ENCODE measurements at places on chromosomes 12 and 14.

DNA sequence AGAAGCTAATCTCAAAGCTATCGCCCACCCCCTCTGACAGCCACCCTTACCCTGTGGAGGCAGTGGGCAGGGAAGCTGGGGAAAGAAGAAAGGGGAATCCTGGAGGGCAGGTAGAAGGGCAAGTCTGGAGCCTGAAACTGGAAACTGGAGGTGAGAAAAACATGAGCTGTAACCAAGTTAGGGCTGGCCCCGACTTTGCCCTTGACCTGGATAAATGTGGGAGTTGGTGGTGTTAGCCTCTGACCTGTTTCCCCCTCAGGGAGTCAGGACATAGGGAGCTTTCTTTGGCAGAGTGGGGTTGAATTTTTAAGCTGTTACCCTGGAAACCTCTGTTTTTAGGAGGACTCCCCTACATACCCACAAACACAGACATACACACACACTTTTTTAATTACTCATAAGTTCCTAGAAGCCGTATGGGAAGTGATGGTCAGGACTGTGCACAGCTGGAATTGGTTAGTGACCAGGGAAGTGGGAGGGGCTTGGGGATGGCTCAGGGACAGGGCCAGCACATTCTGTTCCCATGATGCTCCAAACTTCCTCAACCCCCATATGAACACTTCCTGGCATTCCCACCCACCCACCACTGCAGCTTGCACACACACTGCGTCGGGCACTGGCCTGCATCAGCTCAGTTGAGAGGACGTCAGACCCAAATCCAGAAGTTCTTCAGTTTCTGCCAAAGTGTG lies 5.0 kb upstream of the MMP19 start:
- no peak for DNase-seq

DNA sequence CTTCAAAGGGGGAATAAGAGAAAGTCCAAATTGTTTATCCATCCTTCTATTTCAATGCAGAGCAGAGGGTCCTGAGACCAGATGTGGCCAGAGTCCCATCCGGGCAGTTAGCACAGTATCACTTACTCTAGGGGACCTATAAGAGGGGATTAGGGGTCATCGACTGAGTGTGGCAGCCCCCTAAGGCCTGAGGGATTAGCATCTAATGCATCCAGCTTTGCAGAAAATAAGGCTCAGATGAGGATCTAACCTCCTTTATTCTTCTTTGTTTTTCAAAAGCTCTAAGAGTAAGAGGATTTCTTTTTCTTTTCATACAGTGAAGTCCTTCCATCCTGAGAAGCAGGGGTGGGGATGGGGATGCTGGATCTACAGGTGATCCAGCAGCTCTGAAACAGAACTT lies 43.5 kb downstream of the NEUROD4 start:
- DNase-seq = no peak

DNA sequence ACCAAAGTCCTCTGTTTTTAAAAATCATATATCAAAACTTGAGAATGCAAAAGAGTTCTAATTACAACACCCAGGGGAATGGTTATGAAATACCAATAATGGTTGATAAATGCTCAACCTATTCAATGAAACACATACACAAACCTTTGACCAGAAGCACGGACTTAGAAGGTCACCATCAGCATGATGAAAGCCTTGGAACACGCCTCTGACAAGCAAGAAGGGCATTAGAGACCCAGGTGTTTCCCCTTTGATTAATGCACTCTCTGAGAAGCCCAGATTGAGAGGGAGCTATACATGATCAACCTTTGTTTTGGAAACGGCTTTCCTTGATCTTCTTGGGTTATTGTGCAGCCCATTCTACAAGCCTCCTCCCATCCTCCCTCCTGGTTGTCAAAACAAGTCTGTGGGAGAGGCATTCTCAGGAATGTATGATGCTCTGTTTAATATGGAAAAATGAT lies 69.0 kb downstream of the ZFP36L1 start:
- DNase-seq = no peak

DNA sequence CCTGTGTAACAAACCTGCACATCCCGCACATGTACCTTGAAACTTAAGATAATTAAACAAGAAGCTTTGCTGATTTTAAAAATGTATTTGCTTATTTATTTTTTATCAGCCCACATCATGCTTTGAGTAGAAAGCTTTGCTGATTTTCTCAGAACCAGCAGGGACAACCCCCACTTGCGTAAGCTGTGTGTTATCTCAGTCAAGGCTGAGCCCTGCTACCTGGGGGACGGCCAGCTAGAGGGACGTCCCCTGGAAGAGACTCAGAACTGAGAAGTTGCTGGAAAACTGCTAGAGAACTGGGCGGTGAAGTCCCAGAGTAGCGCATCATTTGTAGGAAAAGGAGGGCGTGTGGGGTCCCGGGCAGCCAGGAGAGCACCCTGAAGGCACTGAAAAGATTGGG lies 4.1 kb upstream of the PLEK2 start:
- DNase-seq = no peak

GRCh38 chr12:132449565-132450417 lies 40.2 kb upstream of the FBRSL1 start:
- no peak for DNase-seq

GRCh38 chr14:96268431-96269358 lies 12.7 kb downstream of the BDKRB1 start:
- DNase-seq = no peak

GRCh38 chr14:40697231-40697630 lies 909.4 kb upstream of the LRFN5 start:
- no peak for DNase-seq

- DNase-seq = no peak
Measured at GRCh38 chr12:133204264-133204603, 22.9 kb downstream of the ZNF268 start.

- DNase-seq = no peak
Measured at GRCh38 chr12:52313461-52313860, 7.7 kb downstream of the KRT83 start.

GRCh38 chr12:74985986-74986319 lies 223.7 kb downstream of the KCNC2 start:
- DNase-seq = no peak

- no peak for DNase-seq
Measured at GRCh38 chr12:120586206-120586605, 5.0 kb upstream of the POP5 start.

DNA sequence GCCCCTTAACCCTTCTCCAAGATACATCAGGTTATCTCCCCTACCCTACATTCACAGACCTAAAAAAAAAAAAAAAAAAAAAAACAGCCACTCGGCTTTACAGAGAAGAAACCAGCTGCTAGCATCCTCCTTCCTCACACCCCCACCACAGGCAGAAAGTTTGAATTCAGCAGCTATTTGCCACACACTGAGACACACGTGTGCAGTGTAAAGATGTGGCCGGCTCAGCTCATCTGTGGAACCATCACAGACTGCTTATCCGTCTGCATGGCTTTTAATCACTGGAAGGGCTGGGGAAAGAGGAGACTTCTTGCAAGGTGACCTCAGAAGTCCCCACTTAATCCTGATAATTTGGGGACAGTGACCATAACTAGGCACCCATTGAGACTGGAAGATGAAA lies 50.0 kb downstream of the VWF start:
- no peak for DNase-seq

GRCh38 chr12:121634836-121635235 lies 8.5 kb downstream of the ORAI1 start:
- DNase-seq = no peak

GRCh38 chr12:3580094-3580749 lies 89.2 kb downstream of the PRMT8 start:
- no peak for DNase-seq

- DNase-seq = no peak
Measured at GRCh38 chr12:131607658-131608447, 103.0 kb upstream of the SFSWAP start.

DNA sequence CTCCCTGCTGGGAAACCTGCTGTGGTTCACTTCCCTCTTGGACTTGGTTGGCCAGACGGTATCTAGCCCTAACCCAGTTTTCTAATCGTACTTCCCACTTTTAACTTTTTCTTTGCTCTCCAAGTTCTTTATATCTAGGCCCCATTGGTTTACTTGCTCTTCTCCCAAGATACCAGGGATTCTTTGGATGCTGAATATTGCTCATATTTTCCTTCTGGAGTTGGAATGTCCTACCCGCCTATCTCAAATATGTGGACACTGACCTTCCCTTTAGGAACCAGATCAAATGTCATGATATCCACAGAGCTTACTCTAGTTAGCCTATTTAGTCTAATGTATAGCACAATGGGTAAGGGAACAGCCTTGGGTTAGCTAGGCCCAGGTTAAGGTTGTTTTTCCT lies 228.6 kb downstream of the DACT1 start:
- no peak for DNase-seq

- DNase-seq = no peak
Measured at GRCh38 chr14:48008646-48009045, 333.2 kb upstream of the MDGA2 start.

DNA sequence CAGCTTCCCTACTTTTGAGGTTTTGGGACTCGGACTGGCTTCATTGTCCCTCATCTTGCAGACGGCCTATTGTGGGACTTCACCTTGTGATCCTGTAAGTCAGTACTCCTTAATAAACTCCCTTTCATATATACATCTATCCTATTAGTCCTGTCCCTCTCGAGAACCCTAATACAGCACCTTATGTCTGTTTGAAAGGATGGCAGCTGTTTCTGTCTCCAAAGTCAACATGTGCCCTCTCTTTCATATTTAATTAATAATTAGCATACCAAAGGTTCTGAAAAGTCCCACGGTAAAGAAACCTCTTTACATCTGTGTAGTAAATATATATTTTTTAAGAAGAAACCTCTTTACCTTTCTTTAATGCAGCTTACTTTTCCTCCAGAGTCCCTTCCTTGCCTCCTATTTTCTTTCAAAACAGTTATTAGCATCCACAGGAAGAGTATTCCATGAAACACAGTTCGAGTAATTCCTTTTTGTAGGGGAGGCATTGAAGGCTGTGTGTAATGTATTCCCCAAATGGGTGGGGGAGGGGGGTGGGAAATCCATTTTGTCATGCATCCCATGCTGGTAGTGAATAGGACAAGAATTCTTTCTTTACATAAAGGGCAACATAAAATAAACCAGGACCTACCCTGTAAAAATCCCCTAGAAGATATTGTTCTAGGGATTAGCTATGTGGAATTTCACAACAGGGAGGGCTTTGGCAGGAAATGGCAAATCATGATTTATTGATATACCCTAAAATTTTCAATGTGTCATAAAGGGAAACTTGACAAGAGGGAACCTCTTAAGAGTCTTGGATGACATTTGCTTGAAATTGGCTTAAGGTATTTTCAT lies 241.5 kb downstream of the SUDS3 start:
- DNase-seq = no peak

GRCh38 chr14:101589486-101590015 lies 28.3 kb downstream of the DIO3 start:
- DNase-seq = no peak

DNA sequence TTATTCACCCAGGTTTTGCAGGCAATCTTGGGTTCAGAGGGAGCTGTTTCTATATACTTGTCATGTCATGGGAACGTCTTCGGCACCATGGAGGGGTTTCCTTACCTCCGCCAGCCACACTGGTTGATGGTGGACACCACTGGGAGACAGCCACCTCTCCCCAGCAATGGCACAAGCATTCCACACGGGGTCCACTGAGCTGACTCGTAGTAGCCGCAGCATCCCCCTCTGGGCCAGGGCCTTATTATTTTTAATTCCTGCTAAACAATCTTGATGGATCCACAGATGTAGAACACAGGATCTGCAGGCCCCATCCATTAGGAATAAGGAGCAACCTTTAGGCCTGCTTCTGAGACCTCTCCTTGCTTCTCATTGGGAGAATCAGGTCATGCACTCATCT lies 132.9 kb downstream of the DICER1 start:
- no peak for DNase-seq

DNA sequence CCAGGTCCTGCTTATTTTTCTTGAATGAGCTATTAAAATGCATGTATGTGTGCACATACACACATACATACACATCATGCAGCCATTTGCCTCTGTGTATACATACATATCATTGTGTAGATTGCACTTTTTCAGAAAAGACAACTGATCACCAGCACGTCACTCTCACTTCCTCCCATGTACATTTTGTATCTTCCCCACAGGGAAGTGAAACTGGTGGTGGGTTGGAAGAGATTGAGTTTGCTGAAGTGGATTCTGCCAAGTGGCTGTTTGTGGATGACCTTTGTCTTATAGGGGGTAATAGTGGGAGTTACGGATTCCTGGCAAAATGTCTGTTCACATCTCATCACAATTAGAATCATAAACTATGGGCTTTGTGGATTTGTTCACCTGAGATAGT lies 448.6 kb downstream of the RAD51B start:
- DNase-seq = peak; percentile 89

- DNase-seq = no peak
Measured at GRCh38 chr12:96846293-96846692, 60.8 kb upstream of the NEDD1 start.

DNA sequence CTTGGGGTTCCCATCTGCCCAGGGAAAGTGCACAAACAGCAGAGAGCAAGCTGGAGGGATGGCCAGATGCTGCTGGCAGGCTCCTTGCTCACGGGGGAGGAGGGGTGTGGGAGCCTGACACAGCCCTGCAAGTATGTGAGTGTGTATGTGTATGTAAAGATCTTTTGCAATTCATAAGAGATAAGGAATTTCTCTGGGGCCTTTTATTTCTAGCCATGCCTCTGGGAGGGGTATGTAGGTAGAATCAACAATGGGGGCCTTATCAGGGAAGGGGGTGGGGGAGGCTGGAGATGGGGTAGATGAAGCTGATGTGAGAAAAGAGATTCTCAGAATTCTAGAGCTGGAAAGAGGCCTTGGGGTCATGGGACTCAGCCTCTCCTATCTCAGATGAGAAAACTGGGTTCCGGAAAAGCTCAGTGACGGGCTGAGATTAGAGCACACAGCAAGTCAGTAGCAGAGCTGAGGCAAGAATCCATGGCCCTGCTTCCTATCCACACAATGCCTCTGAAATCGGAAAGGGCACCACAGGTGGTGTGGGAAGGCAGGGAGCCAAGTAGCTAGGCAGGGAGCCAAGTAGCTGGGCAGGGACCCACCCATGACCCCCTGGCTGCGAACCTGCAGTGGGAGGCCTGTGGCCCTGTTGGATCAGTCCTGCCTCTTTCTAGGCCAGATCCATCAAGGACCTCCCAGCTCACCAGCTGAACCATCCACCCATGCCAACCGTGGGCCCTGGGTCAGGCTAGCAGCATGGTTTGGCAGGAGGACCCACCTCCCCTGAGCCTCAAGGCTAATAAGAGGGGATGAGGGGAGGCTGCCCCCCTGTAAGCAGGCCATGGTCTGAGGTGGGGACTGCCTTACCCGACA lies 54.7 kb downstream of the PLEKHG3 start:
- DNase-seq = no peak

- no peak for DNase-seq
Measured at GRCh38 chr12:113359133-113359938, 949 bp downstream of the PLBD2 start.

DNA sequence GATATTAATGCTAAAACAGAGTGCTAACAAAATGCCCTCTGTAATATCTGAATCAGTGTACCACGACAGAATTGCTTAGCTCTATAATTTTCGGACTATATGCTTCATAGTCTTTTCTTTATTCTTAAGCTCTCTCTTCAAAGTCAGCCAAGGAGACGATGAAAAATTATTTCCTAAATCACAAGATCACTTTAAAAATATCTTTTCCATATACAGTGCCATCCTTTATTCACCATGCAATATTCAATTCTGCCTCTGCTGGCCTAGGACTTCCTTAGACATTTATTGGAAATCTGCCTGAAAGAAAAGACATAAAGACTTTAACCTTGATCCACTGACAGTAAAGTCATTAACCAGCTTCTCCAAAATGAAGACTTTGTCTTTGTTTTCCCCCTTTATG lies 238.9 kb upstream of the BTG1 start:
- no peak for DNase-seq

Measured in NAMALWA (cell line).